HCT116 (cell line): ENCODE measurements at places on chromosomes 6 and 20.

DNA sequence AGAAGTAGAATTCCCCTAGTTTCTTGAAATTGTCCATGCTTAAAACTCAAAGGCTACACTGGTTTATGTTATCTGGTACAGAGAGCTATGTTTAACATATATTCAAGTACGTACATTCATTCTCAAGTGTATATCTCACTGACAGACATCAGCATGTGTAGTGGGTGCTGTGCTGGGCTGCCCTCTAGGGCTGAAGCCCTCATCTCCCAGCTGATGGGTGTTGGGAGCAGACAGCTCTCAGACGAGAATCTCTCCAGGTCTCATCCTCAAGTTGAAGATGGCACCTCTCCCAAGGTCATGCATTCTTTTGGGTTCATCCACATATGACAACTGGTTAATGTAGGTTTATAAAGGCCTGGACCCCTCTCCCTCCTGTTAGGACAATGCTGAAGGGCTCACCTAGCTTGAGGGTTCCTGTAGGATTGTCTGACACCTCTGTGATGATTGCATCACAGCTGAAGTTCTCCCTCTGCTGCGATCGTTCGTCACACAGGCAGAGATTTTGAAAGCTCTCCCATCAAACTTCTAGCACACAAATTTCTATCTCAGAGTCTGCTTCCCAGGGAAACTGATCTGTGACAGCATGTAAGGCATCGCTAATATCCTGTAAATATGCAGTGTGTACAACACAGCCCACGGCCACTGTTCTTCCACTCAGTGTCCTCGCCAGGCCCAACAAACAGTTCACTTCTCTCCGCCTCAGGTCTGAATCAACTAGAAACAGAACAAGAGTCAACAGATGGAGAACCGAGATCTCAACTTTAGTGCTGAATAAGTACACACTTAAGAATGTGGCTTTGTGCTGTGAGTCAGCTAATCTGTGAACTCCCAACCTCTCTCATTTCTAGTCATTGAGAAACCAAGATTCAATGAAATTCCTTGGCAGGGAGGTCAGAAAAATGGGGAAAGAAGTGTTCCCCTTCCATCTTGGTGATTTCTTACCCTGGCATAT, 43.2 kb downstream of the PREP start:
- no peak for DNase-seq

- no peak for DNase-seq
These were observed 695.9 kb downstream of the EPHA7 start for GRCh38 chr6:92723390-92723931.

- no peak for DNase-seq
These were observed 20.8 kb upstream of the IBTK start for GRCh38 chr6:82268301-82268846.

- no peak for DNase-seq
These were observed 10.7 kb upstream of the TFB1M start for GRCh38 chr6:155324993-155325392.

DNA sequence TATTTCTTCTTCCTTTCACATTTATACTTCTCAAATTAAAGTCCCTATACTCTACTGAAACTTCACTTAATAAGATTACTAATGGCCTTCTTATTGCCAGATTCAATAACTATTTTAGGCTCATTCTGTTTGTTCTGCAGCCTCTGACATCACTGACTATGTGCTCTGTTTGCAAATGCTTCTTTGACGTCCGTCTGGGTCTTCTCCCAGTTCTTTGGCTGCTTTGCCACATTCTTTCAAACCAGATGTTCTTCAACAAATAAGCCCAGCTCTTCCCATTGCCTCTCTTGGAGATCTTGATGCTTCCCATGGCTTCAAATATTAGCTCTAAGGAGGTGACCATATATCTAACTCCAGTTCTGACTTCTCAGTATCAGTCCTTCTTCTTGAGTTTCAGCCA, 117.4 kb downstream of the BTBD9 start:
- DNase-seq: no peak
